ENCODE measurements at places on chromosomes 3 and 15.

DNA sequence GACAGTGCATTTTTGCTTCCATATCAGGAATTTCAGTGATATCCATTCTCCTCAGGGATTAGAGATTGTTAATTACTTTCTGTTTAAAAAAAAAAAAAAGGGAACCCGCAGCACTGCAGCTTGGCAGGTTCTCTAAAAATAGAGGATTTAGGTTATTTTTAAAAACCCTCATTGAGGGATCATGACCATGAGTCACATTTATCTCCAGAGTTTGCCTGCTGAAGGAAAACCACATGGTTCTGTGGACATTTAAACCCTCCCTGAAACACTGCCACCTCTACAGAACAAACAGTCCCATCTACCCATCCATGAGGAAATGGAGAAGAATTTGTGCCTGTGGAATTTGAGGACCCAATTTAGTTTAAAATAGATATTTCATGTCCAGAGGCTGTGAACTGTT, 66.2 kb upstream of the UBE2E1 start:
- no peak for DNase-seq

GRCh38 chr3:158785972-158786371, 15.9 kb upstream of the MFSD1 start:
- no peak for DNase-seq

GRCh38 chr3:39176025-39176714, 16.2 kb downstream of the XIRP1 start:
- no peak for DNase-seq

GRCh38 chr15:47184908-47185801, 532.1 kb upstream of the SEMA6D start:
- no peak for DNase-seq

DNA sequence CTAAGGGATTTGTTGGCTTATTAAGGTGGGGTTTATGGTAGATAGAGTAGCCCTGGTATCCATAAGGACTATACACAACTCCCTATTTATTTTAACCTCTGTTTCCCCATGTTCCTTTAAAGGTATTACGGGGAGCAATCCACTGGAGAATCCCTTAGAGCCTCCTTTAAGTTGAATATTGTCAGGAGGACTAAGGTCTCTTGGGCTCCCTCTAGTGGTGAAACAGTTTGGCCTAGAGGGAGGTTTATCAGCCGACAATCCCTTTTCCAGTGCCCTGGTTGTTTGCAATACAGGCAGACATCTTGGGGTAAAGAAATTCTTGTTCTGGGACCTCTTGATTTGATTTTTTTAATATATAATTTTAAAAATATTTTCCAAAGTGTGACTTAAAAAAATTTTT, 12.9 kb downstream of the OPA1 start:
- DNase-seq = peak; percentile 60

DNA sequence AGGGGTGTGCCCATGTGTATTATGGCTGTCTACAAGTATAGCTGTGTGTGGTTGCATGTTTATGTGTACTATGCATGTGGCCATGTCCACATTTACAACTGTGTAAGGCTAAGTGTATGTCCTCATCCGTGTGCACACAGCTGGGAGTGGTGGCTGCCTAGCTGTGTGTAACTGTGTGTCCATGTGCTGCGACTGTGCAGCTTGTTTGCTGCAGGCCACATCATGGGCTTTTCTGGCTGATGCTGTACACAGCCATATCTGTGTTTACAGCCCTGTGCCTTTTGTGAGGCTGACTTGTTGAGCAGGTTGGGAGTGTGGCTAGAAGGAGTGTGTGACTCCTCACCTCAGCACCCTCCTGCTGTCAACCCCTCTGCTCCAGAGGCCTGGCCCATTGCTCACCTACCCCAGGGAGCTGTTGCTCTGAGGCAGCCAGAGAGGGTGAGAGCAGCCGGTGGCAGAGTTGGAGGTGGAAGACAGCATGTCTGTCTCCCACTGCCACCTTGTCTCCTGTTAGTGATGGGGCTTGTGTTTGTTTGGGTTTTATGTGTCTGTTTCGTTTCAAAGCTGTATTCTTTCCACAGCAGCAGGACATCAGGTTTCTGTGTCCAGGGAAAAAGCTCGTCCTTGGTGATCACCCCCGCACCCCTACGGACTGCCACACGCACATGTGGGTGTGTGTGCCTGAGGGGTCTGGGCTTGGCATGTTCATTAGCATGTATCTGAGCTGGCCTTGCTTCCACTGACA, 1.4 kb upstream of the GRM2 start:
- no peak for DNase-seq

GRCh38 chr15:64310036-64310435, 45.9 kb downstream of the CSNK1G1 start:
- DNase-seq = no peak

- DNase-seq = no peak
Observed at GRCh38 chr3:190238871-190239270, 83.4 kb downstream of the CLDN1 start.

- no peak for DNase-seq
Observed at GRCh38 chr3:45565342-45565741, 29.2 kb upstream of the LIMD1 start.

DNA sequence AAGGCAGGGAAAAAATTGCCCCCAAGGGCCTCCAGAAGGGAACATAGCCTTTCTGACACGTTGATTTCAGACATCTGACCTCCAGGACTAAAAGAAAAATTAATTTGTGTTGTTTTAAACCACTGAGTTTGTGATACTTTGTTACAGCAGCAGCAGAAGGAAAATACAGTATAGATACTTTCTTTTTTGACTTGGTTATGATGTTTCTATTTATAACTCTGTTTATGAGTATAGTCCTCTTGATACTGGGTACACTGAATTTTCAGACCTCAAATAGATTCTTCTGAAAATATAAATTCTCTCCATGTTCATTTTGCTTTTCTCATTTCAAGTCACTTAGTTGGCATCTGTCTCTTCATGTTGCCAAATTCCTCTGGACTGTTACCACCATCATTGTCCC, 44.4 kb upstream of the ST3GAL6 start:
- DNase-seq = no peak

DNA sequence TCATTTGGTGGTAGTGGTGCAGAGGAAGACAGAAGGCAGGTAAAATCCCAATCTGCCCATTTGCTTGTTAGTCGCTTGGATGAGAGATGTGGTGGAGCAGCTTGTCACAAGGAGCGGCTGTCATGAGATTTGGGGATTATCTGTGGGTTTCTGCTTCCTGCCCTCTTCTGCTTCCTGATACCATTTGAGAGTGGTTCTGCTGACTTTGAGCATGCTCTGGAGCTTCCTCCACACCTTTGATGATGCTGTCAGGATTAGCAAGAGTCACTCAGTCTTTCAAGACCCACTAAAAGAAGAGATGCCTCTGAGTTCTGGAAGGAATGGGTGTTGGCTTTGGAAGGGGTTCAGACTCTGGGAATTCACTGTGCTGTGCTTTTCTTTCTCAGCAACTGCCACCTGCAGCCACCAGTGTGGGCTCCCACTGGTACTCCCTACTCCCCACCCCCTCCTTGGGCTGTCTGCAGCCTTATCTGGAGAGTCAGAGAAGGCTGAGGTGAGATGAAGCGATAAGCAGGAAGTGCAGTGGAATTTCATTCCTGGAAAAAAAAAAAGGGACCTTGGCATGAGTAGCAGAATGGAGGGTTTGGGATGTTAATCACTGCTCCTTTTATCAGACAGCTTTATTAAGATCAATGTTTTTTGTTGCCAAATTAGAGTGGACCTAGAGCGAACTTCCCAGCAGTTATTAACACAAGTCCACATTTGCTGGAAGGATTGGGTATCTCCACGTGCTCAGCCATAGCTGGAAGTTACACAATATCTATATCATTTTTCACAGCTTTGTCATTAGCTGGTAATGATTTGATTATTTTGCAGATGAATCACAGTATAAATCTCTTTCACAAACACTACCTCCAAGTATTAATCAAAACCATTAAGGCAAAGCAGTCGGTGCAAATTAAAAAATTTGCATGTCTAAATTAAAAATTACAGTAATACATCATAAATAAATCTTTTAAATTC, 233.0 kb upstream of the SATB1 start:
- DNase-seq = peak; percentile 33

DNA sequence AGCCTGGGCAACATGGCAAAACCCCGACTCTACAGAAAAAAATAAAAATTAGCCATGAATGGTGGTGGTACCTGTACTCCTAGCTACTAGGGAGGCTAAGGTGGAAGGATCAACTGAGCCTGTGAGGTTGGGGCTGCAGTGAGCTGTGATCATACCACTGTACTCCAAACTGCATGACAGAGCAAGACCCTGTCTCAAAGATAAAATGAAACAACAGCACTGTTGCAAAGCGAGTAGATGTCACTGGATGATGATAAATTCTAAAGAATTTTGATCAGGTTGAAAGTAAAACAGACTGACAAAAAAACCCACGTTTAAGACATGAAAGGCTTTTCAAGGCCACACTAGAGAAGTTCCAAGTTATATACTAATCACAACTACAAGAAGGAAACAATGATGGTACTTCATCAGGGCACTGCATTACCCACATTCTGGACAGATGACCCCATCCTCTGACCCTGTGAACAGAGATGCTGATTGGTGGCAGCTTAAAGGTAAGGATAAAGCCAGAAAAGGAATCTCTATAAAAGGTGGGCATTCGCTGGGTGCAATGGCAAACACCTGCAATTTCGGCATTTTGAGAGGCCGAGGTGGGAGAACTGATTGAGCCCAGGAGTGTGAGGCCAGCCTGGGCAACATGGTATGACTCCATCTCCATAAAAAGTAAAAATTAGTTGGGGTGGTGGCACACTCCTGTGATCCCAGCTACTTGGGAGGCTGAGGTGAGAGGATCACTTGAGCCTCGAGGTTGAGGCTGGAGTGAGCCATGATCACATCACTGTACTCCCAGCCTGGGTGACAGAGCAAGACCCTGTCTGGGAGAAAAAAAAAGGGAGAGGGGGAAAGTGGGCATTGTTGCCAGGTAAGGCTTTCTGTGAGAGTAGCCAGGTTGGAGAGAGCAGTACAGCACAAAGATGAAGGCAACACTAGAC, 59.2 kb downstream of the TBL1XR1 start:
- no peak for DNase-seq

Measured in activated naive CD4-positive, alpha-beta T cell treated with anti-CD3 and anti-CD28 coated beads, Interleukin-2, amount 10 ng/mL, durations not matched to agents 7 days and 5 days (primary cell).